A549 (cell line): ENCODE measurements at places on chromosomes 1 and 21. TPM values are rescaled to one million over a fixed set of nuclear protein-coding genes. Genes with fewer than 3 reads are reported as not detected.

Gene PSEN2
- 22.0 to 23.4 TPM (median 23.4 TPM) in 3 replicates for polyA plus RNA-seq

Gene TNFRSF25
- polyA plus RNA-seq = 3.0 to 4.5 TPM (median 3.4 TPM) in 3 replicates

Gene LAD1
- 0.67 to 1.1 TPM (median 0.87 TPM) in 3 replicates for polyA plus RNA-seq

DNA sequence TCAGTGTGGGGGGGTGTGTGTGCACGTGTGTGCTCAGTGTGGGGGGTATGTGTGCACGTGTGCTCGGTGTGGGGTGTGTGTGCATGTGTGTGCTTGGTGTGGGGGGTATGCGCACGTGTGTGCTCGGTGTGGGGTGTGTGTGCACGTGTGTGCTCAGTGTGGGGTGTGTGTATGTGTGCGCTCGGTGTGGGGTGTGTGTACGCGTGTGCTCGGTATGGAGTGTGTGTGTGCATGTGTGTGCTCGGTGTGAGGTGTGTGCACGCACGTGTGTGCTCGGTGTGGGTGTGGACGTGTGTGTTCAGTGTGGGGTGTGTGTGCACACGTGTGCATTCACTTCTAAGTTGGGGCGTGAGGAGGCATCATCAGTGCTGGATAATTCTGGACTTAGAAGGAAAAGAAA lies 77.9 kb downstream of the PRDM16 start:
- no peak for DNase-seq

GRCh38 chr21:35046880-35047229 lies 2.2 kb downstream of the RUNX1 start:
- DNase-seq = no peak

Gene VAV3
- polyA plus RNA-seq = 9.1 to 12.8 TPM (median 11.1 TPM) in 3 replicates

GRCh38 chr1:156928043-156928602 lies 7.7 kb downstream of the LRRC71 start:
- DNase-seq = no peak

- DNase-seq = no peak
These were observed 211.7 kb downstream of the NFIA start for GRCh38 chr1:61293986-61294504.

Gene PTP4A2
- 234 to 263 TPM (median 246 TPM) in 3 replicates for polyA plus RNA-seq

- DNase-seq = no peak
These were observed 14.7 kb upstream of the SPOCD1 start for GRCh38 chr1:31830511-31830910.

Gene ADAMTSL4
- polyA plus RNA-seq = 1.3 to 2.0 TPM (median 1.5 TPM) in 3 replicates

- DNase-seq = peak; percentile 47
These were observed 9.1 kb upstream of the LCE2D start for GRCh38 chr1:152654110-152654509.

Gene HCRTR1
- not detected in 3 replicates for polyA plus RNA-seq

GRCh38 chr1:110872366-110872744 lies 593 bp upstream of the CD53 start:
- DNase-seq = no peak

GRCh38 chr1:239448911-239449310 lies 62.5 kb downstream of the CHRM3 start:
- no peak for DNase-seq

DNA sequence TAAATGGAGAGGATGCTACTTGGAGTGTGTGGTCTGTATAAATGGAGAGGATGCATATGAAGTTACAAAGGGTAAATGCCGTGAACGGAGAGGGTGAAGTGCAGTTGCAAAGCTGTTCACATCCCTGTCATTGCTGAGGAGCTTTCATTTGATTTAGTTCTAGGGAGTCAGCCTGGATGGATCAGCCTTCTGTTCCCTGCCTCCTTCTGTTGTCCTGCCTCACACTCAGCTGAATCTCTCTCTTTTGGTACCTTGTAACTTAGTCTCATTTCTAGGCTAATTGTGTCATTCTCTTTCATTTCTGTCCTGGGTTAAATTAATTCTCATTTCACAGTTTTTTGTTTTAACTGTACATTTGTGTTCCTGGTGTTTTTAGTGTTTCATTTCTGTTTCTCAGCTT lies 133.2 kb upstream of the COL6A1 start:
- no peak for DNase-seq

- no peak for DNase-seq
These were observed 23.6 kb downstream of the TLCD4 start for GRCh38 chr1:95140791-95141190.

DNA sequence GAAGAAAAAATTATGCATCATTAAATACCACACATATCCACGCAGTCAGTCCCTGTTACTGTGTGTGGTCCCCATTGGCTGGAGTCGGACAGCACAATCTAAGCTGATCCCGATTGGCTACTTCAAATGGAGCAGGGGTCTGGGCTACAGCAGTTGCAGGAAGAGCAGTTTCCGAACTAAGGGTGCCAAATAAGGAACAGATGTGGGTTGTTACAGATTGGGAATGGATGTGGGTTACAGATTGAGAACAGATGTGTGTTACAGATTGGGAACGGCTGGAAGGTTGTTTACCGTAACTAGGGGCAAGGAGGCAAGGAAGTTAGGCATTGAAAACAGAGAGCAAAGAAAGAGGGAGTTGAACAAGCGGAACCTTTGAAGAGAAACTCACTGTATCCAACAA lies 19.9 kb downstream of the OR2L13 start:
- no peak for DNase-seq

Gene RBBP5
- polyA plus RNA-seq = 14.1 to 15.9 TPM (median 14.5 TPM) in 3 replicates

GRCh38 chr1:110581682-110582145 lies 24.4 kb downstream of the KCNA2 start:
- no peak for DNase-seq

GRCh38 chr1:190663962-190664361 lies 186.3 kb upstream of the BRINP3 start:
- no peak for DNase-seq
